ENCODE measurements at places on chromosomes 1 and 21.
A peak's percentile ranks its signal among the peaks of the same experiment; 100 is the strongest.

DNA sequence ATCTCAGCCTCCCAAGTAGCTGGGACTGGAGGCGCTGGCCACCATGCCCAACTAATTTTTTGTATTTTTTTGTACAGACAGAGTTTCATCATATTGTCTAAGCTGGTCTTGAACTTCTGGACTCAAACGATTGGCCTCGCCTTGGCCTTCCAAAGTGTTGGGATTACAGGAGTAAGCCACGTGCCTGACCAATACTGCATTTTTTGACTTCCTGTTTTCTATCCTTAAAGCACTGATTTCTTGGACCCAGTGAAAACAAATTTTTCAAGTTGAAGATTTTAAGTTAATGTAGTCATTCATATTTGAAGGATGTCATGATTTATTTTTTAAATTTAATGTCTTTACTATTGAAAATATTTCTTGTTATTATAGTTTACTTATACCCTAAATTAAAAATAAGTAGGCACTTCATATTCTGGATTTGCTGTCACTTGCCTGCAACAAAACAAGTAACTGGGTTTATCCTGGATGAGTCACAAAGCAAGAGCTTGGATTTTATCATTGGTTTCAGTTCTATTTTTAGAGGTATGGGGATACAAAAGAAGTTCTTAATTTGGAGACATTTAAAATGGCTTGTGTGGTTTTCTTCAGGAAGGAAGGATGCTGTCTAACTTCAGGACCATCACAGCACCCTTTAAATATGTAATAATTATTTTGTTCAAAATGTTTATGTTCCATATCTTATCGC, 2.2 kb upstream of the VPS45 start:
- DNase-seq: no peak

DNA sequence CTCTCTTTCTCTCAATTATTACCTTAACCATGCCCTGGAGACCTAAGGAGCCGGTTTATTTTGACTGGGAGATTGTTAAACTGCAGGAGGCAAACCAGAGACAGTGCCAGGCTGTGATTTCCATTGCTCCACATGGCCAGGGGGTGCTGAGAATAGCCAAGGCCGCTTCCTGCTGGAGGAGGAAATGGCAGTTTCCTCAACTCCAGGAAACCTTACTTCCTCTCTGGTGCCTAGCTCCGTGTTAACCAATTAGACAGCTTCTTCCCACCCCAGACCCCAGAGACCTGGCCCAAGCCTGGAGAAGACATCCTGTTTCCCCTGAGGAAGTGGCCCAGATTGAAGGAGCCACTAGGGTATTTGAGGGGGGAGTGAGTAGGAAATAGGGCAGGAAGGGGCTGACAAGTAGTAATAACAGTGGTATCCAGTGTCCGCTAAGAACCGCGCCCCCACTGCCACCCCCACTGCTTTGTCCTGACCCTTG, 161.2 kb downstream of the PLPP3 start:
- DNase-seq: no peak

DNA sequence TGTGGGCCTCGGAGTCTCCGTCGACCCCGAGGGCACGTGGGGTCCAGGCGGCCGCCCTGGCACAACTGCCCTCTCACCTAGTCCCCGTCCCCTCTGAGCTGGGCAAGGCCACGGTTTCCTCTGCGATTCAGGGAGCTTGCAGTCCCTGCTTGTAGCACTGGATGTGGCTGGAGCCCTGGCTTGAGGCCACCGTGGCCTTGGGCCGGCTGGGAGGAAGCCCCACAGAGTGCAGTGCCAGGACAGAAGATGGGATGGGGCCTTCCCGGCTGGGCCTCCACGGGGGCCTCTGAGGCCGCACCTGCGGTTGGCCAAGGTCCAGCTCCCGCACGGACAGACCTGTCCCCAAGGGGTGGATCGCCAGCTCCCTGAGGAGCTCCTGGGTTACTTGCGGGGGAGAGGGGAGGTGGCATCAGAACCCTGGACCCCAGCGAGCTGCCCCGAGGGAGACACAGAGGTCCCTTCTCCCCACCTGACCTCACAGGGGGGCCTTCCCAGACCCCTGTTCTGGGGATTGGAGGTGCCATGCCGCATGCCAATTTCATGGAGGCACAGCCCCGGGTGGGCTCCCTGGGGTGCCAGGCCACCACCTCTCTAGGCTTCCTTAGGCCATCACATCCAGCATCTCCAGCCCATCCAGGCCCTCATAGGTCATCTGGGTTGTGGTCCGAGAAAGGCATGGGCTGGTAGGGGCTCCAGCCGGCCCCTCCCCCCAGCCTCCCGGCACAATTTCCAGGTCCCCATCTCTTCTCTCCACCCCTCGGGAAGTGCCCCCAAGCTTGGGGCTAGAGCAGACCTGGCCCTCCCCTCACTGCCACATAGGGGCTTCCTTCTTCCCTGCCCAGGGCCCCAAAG, 80.8 kb downstream of the MORN1 start:
- DNase-seq: no peak

GRCh38 chr1:56965916-56966697, at the start of gene C8B:
Gene C8B, minus strand, starts transcription at chr1:56966015. Its CDS starts 67 bp downstream, at chr1:56965948.
- DNase-seq: no peak

- DNase-seq: no peak
Measured at GRCh38 chr1:15918962-15919715, 56.8 kb downstream of the ZBTB17 start.

- no peak for DNase-seq
Measured at GRCh38 chr21:27647401-27647800, 680.5 kb upstream of the ADAMTS5 start.

GRCh38 chr21:33914188-33914587, 1.4 kb downstream of the ATP5PO start:
- peak; percentile 6 for DNase-seq

GRCh38 chr1:185435696-185436379, 118.8 kb upstream of the IVNS1ABP start:
- DNase-seq: no peak

DNA sequence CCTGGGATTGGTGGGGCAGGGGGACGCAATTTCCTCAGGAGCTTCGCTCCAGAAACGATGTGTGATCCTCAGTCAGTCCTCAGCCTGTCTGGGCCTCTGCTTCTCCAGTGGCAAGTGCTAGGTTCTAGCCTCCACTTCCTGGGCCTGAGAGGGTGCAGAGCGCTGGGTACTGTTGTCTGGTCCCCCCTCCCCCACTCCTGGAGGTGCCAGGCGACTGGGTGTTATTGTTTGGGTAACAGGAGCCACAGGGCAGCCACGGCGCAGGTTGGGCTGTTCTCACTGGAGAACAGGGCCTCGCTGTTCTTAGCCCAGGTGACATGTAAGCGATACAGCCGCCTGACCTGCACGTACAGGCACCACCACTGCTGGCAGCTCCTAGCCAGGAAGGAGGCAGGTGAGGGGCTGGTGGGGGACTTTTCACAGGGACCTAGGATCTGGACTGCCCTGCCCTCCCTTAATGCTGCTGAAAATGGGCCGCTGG, 2.1 kb downstream of the RPS6KA1 start:
- no peak for DNase-seq

- no peak for DNase-seq
Measured at GRCh38 chr1:50979937-50980336, 9.9 kb downstream of the CDKN2C start.

DNA sequence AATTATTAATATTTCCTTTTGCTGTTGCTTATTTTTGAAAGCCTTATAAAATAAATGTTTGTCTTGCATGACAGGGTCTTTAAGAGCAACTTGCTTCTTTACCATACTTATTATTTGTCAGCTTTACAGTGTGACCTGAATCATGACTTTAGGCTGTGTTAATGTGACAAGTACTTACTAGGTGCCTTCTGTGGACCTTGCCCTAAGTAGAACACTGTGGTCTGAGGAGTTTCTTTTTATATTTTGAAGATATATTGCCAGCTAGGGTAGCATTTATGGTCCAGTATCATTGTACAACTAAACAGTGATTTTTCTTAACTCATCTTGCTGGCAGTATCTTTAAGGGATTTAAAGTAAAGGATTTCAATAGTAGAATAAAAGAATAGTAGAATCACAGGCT, 45.4 kb upstream of the LAMC2 start:
- DNase-seq: no peak

- no peak for DNase-seq
Measured at GRCh38 chr21:17468698-17469097, 44.1 kb upstream of the CXADR start.

DNA sequence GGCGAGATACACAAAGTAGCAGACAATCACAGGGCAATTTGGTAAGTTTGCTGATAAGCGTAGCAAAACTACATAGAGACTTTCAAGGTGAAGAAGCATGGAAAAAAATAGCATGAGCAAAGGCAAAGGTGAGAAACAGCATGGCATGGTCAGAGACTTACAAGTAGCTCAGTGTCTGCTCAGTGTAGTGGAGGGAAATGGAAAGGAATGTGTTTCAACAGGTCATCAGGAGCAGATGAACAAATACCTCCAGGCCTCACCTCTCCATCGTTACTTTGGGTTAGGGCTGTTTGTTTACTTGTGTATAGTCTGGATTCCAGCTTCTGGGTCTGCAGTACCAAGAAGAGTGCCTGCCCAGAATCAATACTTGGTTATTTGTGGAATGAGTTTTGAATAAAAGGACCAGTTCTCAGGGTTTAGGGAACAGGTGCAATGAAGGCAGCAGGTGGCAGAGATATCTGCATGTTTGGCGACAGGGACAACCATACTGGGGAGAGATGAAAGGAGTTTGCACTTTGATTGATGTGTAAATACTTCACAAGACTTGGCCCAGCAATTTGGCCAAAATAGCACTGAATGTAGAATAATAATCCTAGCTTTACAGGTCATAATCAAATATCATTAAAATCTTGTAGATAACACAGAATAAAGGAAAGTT, 97.0 kb upstream of the FGGY start:
- DNase-seq: no peak

GRCh38 chr21:30600787-30601186, at the start of gene KRTAP22-1:
Gene KRTAP22-1, plus strand, starts transcription at chr21:30601087.
- DNase-seq: no peak
